ENCODE measurements at places on chromosomes 1 and 21.

- DNase-seq = no peak
Observed at GRCh38 chr1:200869376-200869752, 3.4 kb upstream of the GPR25 start.

DNA sequence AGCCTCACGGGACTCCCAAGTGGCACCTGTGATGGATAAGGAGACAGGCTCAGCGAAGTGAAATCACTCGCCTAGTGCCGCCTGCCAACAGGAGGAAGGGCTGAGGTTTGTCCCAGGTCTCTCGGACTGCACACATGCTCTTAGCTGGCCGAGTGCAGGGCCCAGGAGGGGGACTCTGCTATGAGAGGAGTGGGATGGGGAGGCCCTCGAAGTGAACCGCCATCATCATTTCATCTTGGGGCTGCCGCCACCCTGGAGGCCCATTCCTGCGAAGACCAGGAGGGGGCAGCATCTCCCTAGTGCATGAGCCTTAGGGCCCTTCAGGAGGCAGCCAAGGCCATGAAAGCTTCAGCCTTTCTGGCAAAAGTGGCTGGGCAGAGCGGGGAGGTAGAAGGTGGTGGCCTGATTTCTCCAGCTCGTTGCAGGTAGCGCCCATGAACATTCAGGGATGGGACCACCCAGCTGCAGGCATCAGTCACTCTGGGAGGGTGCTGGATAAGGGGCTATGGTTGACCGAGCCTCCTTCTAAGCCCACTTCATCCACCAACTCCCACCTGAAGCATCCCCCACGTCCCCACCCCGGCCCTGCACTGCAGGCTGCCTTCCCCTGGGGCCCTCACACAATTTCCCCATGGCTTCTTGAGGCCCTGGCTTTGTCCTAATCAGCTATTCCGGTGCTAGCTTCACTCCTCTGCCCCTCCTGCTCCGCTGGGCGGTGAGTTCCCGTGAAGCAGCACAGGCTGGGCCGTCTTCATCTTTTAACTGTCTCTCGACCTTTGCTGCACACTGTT is 17.2 kb upstream of the RASSF5 start:
- DNase-seq = peak; percentile 65

DNA sequence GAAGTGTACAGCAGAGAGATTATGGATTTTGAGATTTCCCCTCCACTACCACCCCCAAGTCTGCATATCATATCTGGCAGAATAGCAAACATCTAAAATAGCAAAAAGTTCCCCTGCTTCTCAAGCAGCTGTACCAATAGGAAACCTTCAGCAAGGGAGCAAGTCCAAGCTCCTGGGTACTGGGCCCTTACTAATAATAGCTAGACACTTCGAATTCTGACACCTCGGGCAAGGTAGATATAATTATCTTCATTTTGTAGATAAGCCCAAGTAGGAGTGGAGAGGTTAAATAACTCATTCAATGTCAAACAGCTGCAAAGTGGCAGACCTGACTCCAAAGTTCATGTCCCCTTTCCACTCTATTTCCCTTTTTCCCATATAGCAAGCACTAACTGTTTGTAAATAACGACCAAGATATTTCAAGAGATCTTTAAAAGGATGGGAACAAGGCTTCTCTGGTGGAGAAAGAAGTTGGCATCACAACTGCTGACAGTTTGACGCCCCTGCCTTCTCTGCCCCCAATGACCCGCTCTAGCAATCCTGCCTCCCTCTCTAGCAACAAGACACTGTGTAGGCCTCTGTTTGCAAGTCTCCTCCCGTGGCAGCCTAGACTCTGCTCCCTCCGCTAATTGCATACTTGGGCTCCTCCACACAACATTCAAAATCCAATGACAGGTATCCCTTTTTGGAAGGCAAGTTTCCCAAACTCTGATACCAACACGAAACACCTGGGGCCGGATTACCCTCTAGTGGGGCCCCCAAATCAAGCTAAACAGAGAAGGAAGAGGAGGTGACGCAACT is 18.7 kb upstream of the ADAR start:
- peak; percentile 34 for DNase-seq

- no peak for DNase-seq
Observed at GRCh38 chr1:176811511-176812288, 348.7 kb downstream of the PAPPA2 start.

DNA sequence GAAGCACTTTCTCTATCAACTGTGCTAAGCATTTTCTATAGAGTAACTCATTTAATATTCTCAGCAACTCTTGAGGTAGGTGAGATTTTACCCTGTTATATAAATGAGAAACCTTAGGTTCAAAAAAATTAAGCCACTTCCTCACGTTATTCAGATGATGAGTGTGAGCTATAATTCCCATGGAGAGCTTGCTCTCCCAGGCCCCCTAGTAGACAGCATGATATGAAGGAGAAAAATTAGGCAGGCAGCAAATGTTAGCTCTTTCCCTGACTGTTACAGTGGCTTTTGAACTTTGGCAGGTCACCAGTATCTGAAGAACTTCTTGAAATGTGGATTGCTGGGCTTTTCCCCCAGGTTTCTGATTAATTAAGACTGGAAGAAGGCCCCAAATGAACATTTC is 753.1 kb downstream of the NCAM2 start:
- DNase-seq = no peak

GRCh38 chr1:169117599-169117998 is 11.1 kb downstream of the ATP1B1 start:
- no peak for DNase-seq

GRCh38 chr1:205306929-205307566 is 14.5 kb downstream of the NUAK2 start:
- no peak for DNase-seq

GRCh38 chr1:21254335-21254951 is 35.8 kb downstream of the ECE1 start:
- DNase-seq = no peak

GRCh38 chr1:66335125-66335524 is 198.8 kb upstream of the SGIP1 start:
- no peak for DNase-seq

- no peak for DNase-seq
Observed at GRCh38 chr1:240111558-240111957, 19.9 kb downstream of the FMN2 start.

GRCh38 chr1:31327381-31327780 is 30.5 kb downstream of the ZCCHC17 start:
- DNase-seq = no peak

DNA sequence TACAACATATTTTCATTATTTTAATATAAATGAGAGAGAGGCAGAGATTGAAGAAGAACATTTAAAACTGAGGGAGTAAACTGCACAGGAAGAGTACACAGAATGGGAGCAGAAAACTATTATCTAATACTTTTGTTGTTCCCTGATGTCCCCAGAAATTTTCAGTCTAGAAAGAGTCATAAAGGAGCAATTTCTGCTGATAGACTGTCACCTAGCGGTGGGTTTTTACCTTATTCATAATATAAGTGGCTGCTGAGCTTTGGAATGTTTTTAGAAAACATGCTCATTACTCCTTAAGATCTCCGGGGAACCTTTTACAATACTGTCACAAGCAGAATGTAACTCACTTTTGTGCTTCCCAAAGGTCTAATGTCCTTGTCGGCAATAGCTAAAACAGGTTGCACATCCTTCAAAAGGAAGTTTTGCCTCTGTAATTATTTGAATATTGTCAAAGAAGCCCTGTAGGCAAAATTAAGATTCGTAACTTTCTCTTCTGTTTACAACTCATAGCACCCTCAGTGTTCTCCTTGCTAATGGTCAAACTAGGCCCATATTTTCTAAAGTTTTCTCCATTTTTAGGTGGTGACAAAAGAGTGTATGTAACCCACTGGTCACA is 4.9 kb upstream of the NPL start:
- DNase-seq = peak; percentile 19

DNA sequence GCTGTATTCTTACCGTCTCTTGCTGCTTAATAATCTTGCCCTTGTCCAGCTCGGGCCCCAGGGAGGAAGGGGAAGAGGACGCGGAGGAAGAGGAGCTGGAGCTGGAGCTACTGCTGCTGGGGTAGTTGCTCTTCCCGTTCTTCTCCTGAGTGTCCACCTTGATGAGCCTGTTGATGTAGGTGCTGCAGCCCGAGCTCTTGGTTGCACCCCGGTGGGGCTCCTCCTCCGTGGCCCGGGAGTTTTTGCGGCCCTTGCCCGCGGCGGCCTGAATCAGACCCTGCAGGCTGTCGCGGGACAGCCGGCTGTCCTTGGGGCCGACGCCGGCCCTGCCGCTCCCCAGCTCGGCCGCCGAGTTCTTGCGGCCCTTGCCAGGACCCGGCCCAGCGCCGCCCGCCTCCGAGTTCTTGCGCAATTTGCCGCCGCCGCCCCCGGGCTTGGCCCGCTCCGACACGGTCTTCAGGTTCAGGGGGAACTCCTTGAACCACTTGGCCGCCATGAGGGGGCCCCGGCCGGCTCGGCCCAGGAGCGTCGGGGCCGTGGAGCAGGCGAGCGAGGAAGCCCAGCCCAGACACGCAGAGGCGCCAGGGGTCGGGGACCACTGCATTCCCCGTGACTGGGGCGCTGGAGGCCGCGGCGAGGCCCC is 475 bp upstream of the TDRD10 start:
- no peak for DNase-seq

GRCh38 chr1:197268012-197268411 is at the start of gene CRB1:
CRB1 (plus strand) TSS chr1:197268252; CDS start chr1:197268413, 161 bp downstream.
- no peak for DNase-seq

GRCh38 chr1:220828179-220828490 is 41.4 kb downstream of the MTARC1 start:
- DNase-seq = no peak

DNA sequence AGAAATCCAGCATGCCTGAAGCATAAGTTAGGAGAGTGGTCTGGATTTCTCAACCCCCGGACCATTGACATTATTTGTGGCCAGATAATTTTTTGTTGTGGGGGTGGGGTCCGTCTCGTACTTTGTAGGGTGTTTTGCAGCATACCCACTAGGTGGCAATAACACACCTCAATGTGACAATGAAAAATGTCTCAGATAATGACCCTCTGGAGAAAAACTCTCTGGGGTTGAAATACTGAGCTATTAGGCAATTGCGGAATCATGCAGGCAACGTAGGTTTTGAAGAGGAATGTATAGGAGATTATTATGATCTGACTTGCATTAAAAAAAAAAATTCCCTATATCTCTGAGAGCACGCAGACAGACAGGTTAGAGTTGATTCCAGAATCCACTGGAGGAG is 25.3 kb upstream of the RRP15 start:
- no peak for DNase-seq

DNA sequence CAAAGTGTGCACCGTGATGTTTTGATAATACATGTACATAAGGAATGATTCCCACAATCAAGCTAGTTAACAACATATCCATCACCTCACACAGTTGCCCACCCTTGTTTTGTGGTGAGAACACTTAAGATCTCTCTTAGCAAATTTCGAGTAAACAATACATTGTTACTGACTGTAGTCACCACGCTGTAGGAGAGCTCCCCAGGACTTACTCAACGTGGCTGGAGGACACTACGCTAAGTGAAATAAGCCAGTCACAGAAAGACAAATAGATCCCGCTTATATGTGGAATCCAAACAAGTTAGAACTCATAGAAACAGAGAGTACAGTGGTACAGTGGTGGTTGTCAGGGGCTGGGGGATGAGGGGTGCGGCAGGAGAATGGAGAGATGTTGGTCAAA is 24.8 kb downstream of the GPR137B start:
- DNase-seq = no peak

DNA sequence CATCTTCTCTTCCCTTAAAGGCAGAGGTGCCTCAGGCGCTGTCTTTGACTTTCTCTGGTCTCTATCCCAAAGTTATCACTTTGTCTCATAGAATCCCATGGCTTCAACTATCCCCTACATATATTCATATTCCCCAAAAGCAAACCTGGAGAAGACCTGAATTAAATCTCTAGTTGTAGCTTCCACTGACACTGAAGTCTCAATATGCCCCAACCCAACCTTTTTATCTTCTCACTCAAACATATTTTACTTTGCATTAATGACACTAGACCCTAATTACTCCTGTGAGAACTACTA is 354.5 kb upstream of the DUSP10 start:
- no peak for DNase-seq

DNA sequence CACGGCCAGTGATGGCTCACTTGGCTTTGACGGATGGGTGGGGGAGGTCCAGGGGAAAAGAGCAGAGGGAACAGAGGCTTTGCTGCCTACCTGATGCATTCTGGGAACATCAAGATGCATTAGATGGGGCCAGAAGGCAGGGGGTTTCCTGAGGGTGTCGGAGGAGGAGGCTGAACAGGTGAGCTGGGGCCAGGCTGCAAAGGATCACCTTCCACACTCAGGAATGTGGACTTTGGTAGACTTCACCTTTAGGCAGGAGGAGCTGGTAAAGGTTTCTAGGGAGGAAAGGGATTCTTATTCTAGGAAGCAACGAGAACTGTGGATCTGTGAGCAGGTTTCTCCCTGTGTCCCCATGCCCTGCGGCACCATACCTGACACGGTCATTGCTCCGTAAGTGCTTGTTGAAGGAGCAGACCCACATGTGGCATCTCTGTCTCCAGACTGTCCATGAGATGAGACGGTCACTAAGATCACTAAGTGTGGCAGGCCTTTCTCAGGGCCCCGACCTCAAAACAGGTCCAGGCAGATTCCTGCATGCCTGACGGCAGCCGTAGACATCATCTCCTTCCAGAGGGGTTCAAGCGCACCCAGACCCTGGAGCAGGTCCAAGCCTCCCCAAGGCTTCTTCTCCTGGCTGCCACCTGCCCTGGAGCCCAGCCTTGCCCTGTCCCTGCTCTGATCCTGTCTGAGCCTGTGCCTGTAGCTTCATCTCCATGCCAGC is 89.1 kb upstream of the SLC25A33 start:
- no peak for DNase-seq
